NCI-H2107 (cell line): ENCODE measurements at places on chromosomes 11 and 22.

GRCh38 chr22:43198936-43199335 lies 12.0 kb upstream of the TTLL12 start:
- DNase-seq, result no peak

GRCh38 chr22:38070250-38070921 lies 13.2 kb downstream of the PICK1 start:
- no peak for DNase-seq

GRCh38 chr11:131495423-131495822 lies 125.0 kb downstream of the NTM start:
- DNase-seq, result no peak

GRCh38 chr11:34278693-34279297 lies 79.0 kb downstream of the ABTB2 start:
- no peak for DNase-seq

- peak; percentile 1 for DNase-seq
These were observed 12.8 kb upstream of the HYLS1 start for GRCh38 chr11:125874556-125875124.

GRCh38 chr11:86950661-86950995 lies 4.6 kb downstream of the FZD4 start:
- DNase-seq, result no peak

DNA sequence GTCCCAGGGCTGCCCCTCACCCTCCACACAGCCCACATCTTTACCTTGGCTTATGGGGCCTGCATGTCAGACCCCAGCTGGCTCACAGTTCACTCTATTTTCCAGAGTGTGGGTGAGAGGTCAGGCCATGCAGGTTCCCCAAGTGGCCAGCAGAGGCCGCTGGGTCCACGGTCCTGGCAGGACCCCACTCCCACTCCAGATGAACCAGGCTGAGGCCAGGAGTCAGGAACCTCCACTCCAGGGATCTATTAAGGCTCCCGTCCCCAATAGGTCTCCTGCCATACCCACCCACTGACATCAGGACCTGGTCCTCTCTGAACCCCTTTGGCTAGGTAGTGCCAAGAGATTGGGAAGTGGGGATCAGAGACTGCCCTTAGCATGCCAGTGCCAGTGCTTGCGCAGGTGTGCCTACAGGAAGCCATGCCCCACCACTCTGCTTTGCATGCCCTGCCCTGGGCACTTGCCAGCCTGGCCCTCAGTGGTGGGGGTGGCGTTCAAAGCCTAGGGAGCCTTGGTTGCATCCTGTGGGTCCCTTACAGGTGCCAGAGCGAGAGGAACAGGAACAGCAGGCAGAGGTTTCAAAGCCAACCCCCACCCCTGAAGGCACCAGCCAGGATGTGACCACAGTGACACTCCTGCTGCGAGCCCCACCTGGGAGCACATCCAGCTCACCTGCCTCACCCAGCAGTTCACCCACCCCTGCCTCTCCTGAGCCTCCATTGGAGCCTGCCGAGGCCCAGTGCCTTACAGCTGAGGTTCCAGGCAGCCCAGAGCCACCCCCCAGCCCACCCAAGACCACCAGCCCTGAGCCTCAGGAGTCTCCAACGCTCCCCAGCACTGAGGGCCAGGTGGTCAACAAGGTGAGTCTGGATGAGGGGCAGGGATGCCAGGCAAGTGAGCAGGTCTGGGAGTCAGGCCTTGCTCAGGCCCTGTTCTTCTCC lies 8.3 kb downstream of the SMTN start:
- no peak for DNase-seq

DNA sequence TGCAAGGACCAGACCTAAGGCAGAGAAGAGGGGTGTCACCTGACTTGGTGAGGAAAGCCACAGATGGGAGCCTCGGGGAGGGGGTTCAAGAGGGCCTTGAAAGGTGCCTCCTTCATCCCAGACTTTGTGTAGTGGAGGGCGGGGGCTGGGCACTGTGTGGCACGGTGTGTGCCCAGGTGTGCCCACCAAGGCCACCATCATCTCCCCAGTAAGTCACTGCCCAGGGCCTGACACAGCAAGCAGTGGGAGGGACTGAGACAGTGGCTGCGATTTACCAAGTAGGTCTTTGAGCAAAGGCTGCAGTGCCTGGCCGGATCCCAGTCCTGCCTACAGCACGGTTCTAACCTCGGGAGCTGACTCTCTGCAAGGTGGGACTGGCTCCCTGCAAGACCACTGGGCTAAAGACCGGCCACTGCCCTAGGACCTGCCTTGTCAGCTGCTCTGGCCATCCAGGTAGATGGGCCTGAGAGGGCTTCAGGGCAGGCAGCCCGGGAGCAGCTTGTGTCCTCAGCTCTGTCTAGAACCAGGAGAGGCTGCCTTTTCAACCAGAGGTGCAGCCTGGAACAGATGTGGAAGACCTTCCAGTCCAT lies 1.4 kb downstream of the OSM start:
- DNase-seq, result no peak

DNA sequence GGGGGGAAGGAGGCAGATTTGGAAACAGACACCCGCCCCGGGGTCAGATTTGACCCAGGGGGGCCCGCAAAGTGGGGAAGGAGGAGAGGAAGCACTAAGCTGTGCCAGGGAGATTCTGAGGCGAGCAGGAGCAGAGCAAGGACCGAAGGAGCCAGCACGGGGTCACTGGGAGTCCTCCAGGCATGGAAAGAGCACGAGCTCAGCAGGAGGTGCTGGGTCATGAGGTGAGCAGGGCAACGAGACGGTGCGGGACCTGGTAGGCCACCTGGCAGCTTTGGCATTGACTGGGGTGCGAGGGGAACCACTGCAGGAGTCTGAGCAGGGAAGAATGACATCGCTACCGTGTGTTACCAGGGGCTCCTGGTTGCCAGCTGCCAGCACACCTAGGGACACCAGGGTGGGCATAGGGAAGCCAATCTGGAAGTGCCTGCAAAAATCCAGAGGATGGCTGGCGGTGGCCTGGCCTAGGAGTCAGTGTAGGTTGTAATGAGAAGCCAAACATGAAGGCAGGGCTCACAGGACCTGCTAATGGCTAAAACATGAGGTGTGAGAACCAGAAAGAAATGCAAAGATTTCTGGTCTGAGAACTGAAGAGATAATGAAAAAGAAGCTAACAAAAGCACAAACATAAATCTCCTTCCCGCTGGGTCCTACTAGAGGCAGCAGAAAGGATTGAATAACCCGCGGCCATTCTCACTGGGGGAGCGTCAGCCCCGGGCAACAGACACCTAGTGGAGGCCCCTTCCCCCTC lies 63.5 kb downstream of the MICAL3 start:
- DNase-seq, result no peak

- DNase-seq, result no peak
These were observed 566.4 kb downstream of the METTL15 start for GRCh38 chr11:28674433-28675103.

DNA sequence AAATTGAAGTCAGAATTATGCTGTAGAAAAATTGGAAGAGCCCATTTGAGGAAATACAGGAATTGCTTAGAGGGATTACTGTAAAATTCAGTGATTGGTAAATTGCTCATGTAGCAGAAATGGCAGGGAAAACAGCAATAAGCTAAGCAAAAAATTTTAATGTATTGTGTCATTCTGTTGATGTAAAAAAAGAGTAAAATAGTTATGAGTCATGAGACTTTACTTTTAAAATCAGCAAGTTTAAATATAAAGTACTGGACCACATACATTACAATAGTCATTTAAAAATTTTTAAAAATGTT lies 10.4 kb downstream of the PDHX start:
- no peak for DNase-seq

DNA sequence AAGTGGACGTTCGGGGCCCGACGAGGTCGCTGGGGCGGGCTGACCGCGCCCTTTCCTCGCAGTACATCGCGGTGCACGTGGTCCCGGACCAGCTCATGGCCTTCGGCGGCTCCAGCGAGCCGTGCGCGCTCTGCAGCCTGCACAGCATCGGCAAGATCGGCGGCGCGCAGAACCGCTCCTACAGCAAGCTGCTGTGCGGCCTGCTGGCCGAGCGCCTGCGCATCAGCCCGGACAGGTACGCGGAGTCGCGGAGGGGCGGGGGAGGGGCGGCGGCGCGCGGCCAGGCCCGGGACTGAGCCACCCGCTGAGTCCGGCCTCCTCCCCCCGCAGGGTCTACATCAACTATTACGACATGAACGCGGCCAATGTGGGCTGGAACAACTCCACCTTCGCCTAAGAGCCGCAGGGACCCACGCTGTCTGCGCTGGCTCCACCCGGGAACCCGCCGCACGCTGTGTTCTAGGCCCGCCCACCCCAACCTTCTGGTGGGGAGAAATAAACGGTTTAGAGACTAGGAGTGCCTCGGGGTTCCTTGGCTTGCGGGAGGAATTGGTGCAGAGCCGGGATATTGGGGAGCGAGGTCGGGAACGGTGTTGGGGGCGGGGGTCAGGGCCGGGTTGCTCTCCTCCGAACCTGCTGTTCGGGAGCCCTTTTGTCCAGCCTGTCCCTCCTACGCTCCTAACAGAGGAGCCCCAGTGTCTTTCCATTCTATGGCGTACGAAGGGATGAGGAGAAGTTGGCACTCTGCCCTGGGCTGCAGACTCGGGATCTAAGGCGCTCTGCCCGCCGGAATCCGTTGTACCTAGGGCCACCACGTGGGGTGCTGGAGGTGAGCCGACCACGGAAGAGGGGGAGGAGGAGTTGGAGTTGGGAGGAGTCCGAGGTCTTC lies 771 bp downstream of the MIF start:
- DNase-seq, result peak; percentile 18

DNA sequence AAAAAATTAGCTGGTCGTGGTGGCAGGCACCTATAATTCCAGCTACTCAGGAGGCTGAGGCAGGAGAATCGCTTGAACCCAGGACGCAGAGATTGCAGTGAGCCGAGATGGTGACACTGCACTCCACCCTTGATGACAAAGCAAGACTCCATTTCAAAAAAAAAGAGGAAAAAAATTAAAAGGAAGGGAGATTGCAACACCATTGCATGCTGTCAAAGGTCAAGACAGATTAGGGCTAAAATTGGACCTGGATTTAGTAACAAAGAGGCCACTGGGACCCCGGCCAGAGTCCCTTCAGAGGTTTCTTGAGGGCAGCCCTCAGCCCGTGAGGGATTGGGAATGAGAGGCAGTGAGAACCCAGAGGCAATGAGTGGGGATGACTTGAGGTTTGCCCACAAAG lies 8.2 kb upstream of the MAFF start:
- DNase-seq, result no peak

DNA sequence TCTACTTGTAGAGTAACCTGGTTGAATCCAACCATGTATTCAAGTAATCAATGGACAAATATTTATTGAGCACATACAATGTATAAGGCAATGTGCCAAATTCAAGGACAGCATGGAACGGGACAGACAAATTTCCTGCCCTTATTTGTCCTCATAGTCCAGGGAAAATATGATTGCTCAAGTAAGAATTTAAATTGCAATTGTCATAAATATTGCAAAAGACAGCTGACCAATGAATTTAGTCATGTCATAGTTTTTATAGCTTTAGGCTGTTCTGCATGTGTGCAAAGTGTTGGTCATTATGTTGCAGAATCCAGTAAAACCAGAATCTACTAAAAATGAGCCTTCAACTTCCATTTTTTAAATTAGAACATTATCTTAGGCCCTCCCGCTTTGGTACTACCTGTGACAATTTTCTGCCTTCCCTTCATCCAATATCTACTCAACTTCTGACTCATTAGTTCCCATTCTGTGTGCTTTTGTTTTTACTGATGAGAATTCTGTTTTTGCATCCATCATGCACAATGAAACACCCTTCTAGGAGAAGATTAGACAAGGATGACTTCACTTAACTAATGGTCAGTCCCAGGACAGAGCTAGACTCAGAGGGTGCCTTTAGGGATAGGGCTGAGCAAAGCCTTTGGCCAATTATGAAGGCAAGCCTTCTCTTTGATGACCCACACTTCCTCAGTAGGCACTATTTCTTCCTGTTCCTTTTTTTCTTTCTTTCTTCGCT lies 45.8 kb upstream of the FIBIN start:
- DNase-seq, result no peak

GRCh38 chr11:126484266-126484665 lies 128.8 kb downstream of the ST3GAL4 start:
- DNase-seq, result no peak

DNA sequence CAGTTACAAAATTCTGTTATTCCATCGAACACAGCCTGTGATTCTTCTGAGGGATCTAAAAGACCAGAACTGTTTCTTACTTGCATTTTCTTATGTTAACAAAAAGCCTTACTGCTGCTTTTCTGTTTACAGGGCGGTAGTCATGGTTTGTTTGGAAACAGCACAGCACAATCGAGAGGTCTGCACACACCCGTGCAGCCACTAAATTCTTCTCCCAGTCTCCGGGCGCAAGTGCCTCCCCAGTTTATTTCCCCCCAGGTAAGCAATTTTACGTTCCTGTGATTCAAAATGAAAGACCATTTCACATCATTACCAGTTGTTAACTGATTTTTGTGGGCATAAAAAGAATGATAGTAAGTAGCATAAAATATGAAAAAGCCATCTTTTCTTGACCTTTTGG lies 60.8 kb upstream of the ADSL start:
- DNase-seq, result no peak

DNA sequence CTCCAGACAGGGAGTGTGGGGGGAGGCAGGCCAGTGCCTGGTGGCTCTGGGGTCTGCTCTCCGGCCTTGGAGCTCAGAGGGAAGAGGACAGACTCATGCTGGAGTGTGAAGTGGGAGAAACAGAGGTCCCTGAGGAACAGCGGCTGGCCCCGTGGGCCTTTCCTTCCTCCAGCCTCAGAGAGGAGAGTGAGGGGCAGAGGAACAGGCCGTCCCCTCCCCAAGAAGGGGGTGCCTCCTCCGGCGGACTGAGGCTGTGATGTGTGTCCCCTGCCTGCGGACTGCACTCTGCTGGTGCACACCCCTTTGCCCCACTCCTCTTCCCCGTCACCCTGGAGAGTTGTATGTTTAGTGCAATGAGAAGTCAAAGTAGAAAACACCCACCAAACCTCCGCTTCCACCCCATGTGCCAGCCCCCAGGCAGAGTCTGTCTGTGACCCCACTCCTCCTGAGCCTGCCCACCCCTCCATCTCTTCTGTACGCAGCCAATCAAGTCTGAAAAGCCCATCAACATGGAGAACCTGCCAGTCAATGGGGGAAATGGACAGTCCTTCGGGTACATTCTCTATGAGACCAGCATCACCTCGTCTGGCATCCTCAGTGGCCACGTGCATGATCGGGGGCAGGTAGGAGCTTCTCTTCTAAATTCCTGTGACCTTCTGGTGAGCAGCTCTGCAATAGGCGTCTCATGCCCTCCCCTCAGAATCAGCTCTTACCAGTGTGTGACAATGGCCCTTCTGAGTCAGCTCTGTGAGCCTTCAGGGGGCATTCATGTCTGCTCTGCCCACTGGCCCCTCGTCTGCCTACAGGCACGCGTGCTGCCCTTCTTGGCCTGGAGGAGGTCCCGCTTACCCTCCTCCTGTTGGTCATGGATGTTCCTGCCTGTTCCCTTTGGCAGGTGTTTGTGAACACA lies 39.0 kb downstream of the GLB1L2 start:
- no peak for DNase-seq

DNA sequence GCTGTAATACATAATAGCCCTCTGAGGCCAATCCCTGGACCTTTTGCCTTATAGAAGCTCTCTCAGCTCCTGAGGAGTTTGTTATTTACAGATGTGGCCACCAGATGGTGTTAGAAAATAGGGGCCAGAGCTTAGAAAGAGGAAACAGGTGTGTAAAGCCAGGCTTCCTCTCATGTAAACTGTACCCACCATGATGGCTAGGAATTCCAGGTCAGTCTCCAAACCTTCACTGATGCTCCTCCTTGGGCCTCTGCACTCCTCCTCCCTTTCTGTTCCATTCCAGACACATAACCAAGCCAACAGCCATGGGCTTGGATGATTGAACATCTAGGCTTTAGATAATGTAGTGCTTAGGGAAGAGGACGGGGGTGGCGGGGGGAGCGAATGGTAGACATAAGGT lies 39.7 kb downstream of the USP35 start:
- peak; percentile 73 for DNase-seq

GRCh38 chr11:77107950-77108349 lies 5.3 kb downstream of the OMP start:
- no peak for DNase-seq
